AG09309 (cell line): ENCODE measurements at places on chromosomes 3 and 15.

DNA sequence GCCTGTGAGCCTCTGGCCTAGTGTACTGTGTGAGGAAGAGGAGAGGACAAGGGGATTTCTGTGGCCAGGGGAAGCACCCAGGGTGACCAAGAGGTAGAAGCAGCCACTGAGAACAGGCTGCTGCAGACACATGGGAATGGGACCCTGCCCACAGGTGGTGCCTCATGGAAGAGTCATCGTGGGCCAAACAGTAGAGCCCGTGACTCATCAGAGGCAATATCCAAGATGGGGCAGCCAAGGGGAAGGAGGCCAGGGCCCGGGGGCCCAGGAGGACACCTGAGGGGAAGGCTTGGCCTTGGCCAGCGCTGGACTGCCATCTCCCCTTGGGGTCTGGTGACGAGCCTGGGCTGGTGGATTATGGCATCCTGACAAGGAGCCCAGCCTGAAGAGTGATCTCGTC is 275.0 kb upstream of the LYSMD4 start:
- DNase-seq = no peak

GRCh38 chr3:122826278-122826677 is 31.4 kb downstream of the SLC49A4 start:
- DNase-seq = no peak

DNA sequence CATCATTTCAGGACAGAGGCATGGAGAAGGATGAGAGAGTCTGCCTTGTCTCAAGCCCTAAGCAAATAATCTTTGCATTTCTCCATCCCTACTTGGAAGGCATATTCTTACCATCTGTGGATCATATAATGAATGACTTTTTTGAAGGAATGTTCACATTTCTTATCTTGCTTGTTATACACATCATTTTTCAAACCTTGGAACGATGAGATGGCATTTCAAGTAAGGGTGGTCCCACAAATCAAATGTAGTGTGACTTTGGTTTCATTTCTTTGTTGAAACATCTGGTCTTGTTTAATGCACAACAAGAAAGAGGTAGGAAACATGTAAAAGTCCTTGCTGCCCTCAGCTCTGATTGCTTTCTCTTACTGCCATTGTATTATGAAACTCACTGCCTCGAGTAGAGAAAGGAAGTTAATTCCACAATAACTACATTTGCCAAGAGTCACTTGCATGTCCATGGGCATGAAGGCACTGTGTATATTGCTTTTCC is 32.1 kb downstream of the RBMS3 start:
- DNase-seq = no peak

DNA sequence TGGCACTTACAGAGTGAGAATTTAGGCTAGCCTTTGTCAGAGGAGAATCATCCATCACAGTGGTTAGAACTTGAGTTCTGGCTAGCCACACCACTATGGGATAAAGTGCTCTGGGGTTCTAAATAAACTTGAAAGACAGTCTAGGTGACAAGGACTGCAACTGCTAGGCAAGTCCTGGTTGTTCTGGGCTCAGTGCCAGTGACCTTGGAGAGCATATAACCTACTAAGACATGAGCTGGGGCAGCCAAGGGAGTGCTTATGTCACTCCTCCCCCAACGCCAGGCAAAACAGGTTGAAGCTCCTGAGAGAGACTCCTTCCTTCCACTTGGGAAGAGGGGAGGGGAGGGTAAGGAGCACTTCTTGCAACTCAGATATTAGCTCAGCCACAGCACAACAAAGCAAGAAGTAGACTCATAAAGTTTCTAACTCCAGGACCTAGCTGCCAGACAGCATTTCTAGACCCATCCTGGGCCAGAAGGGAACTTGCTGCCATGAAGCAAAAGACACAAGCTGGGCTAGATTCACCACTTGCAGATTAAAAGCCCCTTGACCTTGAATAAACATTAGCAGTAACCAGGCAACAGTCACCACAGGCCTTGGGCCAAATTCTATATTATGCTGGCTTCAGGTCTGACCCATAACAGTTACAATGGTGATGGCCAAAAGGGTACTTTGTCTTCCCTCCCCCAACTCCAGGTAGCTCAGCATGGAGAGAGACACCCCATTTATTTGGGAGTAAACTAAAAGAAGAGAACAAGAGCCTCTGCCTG is 963.7 kb downstream of the PLOD2 start:
- no peak for DNase-seq

DNA sequence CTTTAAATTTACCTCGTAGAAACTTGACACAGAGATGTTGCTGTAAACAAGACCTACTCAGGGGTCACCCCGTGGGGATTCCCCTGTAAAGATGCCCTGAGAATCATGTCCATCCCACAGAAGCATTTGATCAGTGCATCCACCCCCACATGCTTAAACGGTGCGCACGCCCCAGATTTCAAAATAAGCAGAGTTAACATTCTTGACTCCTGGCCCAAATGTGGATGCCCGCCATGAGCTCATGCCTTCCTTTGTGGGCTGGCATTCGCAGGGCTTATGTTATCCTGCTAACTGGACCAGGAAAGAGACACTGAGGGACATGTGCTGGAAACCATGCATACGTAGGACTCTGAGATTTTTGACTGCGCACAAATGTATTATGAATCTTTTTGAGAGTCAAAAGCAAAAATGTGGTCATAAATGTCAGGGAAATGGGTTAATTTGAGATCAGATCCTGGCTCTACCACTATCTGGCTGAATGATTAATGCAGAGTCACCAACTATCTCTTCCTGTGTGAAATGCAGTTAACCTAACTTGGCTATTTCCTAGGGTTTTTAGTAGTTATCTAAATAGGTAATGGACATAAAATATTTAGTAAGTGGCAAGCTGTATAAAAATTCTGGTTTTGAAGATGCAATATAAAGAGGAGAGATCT is 9.1 kb upstream of the TP63 start:
- DNase-seq = no peak

- DNase-seq = no peak
Measured at GRCh38 chr3:126014252-126014651, 45.3 kb downstream of the ROPN1B start.

DNA sequence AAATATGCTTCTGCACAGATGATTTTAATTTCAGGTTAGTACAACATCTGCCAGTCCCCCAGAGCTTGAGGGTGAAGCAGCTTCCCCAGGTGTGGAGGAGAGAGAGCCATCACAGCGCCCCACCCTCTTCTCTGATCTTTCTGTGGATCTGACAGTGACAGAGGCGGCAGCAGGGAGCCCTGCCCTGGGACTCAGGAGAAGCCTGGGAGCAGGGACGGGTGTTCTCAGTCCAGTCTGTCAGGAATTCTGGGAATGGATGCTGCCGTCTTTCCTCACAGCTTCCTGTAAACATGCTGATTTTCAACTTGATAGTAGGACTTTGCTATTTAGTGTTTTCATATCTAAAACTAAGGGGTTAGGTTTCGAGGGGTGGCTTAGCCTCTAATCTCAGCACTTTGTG is 11.4 kb upstream of the RAB8B start:
- no peak for DNase-seq

DNA sequence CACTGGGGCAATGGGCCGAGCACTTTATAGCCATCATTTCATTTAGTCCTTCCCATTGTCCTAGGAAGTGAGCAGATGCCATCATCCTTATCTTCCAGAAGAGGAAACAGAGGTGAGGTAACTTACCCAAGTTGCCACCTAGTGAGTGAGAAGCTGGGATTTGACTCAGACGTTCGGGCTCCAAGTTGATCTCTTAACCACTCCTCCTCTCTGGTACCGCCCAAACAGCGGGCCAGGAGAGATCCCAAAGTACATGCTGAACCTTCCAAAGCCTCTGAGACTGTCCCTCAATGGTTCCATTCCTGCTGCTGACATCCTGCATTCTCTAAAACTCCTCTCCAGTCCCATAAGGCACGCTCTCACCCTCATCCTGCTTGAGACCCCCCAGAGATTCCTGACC is 56.2 kb downstream of the EXOG start:
- DNase-seq = no peak

GRCh38 chr15:100115066-100115710 is 226.6 kb downstream of the ADAMTS17 start:
- no peak for DNase-seq

GRCh38 chr15:67777773-67778172 is 47.5 kb upstream of the SKOR1 start:
- no peak for DNase-seq

- no peak for DNase-seq
Measured at GRCh38 chr3:76438971-76439370, 600.9 kb upstream of the ROBO2 start.

GRCh38 chr15:70795311-70795665 is 31.9 kb upstream of the UACA start:
- DNase-seq = peak; percentile 84

DNA sequence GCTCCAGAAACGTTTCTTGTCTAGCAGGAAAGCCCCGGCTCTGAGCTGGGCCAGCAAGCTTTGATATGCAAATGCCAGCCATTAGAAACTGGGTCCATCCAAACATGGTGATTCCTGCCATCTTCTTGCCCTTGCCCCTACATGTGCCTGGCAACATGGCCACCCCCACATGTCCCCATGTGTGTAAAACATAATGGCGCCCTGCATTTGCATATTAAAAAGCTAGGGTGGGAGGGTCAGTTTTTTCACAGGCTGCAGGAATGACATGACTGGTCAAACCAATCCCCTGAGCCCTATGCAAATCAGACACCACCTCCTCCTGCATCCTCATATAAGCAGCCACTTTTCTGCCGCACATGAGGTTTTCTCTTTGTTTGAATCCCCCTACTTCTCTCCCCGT is 21.2 kb downstream of the GPR156 start:
- DNase-seq = no peak

DNA sequence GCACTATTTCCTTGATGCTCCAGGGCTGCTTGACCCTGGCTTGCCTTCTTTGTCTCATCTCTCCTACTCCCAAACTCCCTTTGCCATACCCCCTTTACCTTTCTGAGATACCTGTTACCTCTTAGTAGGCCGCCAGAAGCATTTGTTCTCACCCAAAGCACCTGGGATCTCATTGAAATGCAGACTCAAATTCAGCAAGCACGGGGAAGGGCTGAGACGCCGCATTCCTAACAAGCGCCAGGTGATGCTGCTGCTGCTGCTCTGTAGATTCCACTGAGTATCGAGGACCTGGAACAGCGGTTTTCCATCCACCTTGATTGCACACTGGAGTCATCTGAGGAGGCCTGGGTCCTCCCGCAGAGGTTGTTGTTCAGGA is 91.8 kb downstream of the TMEM266 start:
- no peak for DNase-seq

DNA sequence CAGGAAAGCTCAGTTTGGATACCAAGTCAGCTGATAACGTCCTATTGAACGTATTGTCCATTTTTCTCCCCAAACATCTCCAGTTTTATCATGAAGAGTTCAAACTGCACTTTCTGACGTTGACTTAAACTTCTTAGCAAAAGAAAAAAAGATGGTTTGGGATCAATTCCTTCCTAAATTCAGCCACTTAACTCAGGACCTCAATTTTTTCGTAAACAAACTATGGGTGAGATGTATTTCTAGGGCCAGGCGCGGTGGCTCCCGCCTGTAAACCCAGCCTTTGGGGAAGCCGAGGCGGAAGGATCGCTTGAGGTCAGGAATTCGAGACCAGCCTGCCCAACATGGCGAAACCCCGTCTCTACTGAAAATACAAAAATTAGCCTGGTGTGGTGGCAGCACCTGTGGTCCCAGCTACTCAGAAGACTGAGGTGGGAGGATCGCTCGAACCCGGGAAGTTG is 464 bp upstream of the MRPS25 start:
- DNase-seq = no peak

DNA sequence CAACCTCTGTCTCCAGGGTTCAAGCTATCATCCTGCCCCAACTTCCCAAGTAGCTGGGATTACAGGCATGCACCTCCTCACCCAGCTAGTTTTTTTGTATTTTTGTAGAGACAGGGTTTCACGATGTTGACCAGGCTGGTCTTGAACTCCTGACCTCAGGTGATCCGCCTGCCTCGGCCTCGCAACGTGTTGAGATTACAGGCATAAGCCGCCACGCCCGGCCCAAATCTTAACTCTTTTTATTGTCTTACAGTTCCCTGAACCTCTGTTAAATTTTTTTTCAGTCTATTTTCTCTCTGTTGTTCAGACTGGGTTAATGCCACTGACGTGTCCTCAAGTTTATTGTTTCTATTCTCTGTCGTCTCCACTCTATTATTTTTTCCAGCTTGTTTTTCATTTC is 115.8 kb upstream of the UBE3A start:
- no peak for DNase-seq

GRCh38 chr15:73800662-73801345 is 47.7 kb upstream of the INSYN1 start:
- peak; percentile 61 for DNase-seq

- no peak for DNase-seq
Measured at GRCh38 chr3:102514241-102514640, 79.4 kb downstream of the ZPLD1 start.

DNA sequence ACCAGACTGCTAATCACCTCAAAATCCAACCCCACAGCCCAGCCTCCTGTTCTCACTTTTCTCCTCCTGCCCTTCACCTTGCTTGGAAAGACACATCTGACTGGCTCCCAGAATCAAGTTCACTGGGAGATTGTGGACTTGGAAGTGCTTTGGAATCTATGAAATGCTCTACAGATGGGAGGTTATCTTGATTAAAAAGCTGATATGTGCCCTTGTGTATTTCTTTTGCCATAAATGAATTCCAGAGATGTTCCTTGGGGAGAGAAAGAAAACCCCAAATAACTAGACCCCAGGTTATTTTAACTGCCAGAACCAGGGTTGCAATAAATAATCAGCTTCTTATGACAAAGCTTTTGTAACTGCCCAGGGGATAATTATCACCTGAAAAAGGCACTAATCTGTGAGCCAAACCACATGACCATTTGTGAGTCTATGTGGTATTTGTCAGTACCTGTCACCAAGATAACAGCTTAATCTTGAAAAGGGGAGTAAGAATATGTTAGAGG is 21.7 kb upstream of the ARHGEF3 start:
- DNase-seq = no peak

DNA sequence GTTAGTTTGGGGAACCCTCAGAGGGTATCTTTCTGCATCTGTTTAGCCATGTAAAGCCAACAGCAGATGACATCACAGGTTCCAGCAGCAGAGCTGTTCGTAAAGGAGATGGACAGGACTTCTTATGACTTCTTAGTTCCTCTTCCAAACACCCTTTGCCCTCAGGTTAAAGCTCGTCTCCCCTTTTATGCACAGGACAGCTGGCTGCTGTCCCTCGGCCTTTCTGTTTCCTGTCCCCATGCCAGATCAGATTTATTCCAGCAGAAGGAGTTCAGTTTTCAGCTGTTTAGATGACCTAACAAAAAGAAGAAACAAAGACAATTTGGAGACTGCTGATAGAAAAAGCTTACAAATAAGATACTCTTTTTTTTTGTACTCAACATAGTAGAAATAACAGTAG is 45.1 kb downstream of the SEC22A start:
- no peak for DNase-seq

GRCh38 chr3:16264174-16264707 is 502 bp downstream of the DPH3 start:
- DNase-seq = peak; percentile 27

- DNase-seq = no peak
Measured at GRCh38 chr3:134419214-134419959, 45.1 kb upstream of the AMOTL2 start.

GRCh38 chr3:59081071-59081470 is 31.2 kb upstream of the CFAP20DC start:
- DNase-seq = no peak
